Activated gamma-delta T cell treated with Interleukin-2 at 50 U/mL for 16 hours (primary cell): ENCODE measurements at places on chromosomes 12 and 14.

- no peak for DNase-seq
Measured at GRCh38 chr12:28457785-28458184, 267.5 kb downstream of the CCDC91 start.

DNA sequence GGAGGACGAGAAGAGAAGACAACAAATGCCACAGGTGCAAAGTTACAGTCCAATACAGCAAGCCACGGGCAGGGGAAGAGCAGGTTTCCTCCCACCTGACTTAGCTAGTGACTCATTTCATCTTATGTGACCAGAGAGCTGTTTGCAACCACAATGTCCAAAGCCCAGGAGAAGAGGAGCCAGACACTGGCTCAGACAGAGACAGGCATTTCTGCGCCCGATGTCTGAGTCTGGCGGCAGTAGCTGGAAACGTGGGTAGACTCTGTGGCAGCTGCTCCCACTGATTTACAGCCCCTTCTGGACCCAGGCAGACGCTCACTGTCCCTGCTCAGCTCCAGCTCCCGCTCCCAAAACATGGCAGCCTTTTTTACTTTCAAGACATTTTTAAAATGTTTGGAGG is 60.0 kb downstream of the CHGA start:
- no peak for DNase-seq

- no peak for DNase-seq
Measured at GRCh38 chr14:103164779-103165178, 41.5 kb downstream of the TNFAIP2 start.

- DNase-seq, result no peak
Measured at GRCh38 chr14:68245146-68246073, 425.8 kb downstream of the RAD51B start.

DNA sequence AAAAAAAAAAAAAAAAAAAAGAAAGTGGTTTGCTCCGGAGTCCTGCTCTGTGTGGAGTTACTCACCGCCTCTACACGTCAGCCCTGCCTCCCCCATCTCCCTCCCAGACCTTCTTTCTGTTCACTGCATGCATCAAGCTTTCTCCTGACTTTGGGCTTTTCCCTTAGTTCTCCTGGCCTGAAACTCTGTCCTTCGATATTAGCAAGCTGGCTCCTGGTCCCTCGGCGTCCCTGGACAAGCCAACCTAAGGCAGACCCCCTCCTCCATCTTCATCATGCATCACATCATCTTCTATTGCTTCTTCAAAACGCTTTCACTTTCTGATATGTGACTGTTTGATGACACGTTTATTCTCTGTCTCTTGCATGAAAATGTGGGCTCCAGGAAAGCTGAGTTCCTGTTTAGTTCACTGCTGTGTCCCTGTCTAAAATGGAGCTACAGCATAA is 40.6 kb downstream of the SLC15A4 start:
- peak; percentile 23 for DNase-seq

- no peak for DNase-seq
Measured at GRCh38 chr12:690466-690865, 27.2 kb upstream of the NINJ2 start.

GRCh38 chr12:112992541-112993398 is 14.5 kb downstream of the OAS2 start:
- peak; percentile 16 for DNase-seq

DNA sequence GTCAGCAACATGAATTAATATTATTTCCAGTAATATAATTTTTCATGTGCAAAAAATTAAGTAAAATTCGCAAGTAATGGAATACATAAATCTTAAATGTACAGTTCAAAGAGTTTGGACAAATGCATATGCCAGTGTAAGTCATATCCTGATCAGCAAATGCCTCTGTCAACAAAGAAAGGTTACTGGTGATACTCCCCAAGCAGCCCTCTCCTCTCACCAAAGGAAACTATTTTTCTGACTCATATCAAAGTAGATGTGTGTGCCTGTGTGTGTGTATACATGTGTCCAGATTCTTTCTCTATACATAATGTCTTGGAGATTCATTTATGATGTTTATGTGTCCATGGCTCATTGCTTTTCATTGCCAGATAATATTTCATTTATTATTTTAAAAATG is 1035.0 kb downstream of the SLC16A7 start:
- DNase-seq, result no peak

GRCh38 chr14:50057331-50057730 is 59.0 kb downstream of the VCPKMT start:
- DNase-seq, result no peak

DNA sequence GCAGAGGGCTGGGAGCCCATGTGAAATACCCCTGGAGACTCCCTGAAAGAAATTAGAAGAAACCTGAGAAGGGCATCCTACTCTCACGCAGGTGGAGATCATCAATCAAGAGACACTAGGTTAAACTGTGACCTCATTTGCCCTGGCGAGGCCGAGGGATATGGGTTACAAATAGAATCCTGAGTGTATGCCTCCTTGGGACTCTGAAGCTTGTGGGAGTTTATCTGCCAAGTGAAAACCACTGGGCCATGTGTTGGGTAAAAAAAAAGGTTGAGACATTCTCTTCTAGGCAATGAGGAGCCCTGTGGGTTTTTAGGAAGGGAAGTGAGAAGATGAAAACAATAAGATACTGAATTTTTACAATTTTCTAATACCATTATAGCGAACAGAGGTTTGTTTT is 160.7 kb upstream of the ARID2 start:
- DNase-seq, result no peak

GRCh38 chr12:9331218-9331626 is 123.0 kb upstream of the PZP start:
- peak; percentile 64 for DNase-seq

GRCh38 chr14:61476105-61476753 is 154.8 kb downstream of the PRKCH start:
- no peak for DNase-seq

DNA sequence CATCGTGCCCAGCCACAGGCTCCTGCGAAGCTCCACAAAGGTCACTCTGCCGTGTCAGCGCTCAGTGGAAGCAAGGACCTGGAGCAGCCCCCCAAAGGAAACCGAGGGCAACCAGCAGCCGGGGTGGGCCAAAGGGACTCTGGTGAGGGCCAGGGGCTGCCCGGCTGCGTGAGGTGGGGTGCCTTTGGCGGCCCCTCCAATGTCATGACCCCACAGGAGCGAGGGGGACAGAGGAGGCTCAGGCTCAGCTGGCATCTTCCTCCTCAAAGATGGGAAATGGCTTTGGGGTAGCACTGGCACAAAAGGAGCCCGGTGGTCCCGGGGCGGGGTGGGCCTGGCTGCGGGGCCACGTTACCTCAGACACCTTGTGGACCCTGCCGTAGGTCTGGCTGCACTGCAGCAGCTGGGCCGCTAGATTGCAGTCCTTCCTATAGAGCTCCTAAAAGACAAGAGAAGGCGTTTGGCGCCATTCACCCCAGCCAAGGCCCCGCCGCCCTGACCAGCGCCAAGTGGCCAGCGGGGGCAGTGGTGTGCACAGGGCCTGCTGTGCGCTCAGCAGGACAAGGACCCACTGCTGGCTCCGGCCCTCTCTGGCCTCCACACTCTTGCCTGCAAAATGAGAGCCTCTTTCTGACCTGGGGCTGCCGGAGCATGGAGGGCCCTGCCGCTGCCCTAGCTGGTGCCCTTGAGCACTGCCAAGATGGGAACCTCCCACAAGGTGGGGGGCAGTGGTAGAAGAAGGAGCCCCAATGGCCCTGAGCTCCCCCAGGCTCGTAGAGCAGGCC is 46.9 kb downstream of the BEGAIN start:
- DNase-seq, result no peak

- DNase-seq, result no peak
Measured at GRCh38 chr12:10668526-10668925, 5.3 kb downstream of the STYK1 start.

- DNase-seq, result peak; percentile 25
Measured at GRCh38 chr12:76143343-76144244, 59.1 kb upstream of the NAP1L1 start.

GRCh38 chr12:1773937-1774655 is 46.3 kb upstream of the LRTM2 start:
- DNase-seq, result no peak

GRCh38 chr12:105977236-105977635 is 161.5 kb downstream of the NUAK1 start:
- no peak for DNase-seq

DNA sequence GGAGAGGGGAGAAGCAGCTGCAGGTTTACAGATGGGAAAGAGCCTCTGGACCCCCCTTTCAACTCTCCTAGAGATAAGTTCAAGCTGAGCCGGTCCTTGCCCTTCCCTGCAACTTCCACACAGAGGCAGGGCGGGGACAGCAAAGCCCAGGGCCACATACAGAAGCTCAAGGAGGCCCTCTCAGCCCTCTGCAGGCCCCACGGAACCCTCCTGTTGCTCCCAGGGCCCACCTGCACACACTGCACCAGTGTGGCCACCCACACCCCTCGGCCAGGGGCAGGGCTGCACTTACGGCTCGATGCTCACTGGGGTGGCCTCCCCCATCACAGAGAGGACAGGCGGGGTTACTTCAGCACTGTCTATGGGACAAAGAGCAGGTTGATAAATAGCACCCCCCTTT is 13.0 kb upstream of the PNMA1 start:
- no peak for DNase-seq
